ENCODE measurements at places on chromosomes 12 and 14.

- no peak for DNase-seq
These were observed 277.4 kb downstream of the PDZRN4 start for GRCh38 chr12:41465526-41465925.

- no peak for DNase-seq
These were observed 82.0 kb upstream of the OTOGL start for GRCh38 chr12:80017261-80017870.

GRCh38 chr12:79058342-79058741 is 193.8 kb downstream of the SYT1 start:
- DNase-seq: no peak

DNA sequence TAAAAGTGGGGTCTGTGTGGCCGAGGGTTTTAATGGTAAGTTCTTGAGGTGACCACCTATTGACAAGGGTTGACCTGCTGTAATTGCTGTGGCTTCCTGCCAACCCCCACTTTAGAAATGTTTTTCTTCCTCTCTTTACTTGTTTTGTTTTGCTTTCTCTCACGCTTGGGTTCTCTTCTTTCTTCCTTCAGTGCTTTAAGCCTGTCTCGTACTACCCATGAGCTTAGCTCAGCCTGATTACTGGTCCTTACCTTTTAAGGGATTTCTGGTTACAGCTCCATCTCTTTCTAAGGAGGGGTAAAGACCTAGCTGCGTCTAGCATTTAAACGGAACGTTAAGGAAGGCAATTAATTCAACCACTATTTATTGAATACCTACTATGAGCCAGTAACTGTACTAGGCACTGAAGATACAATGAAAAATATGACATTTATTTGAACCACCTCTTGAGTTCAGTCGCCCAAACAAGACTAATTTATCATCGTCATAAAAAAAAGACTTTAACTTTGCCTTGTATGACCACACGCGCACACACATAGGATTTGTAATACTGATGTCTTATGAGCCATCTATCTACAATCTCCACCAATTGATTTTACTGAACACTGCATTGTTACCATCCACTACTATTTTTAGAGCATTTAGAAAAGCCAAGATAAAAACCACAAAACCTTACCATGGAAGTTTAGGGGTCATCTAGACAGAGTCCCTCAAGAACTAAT is 888 bp upstream of the PPP1R12A start:
- no peak for DNase-seq

GRCh38 chr14:105878125-105878524 is 351.7 kb downstream of the TMEM121 start:
- DNase-seq: no peak

DNA sequence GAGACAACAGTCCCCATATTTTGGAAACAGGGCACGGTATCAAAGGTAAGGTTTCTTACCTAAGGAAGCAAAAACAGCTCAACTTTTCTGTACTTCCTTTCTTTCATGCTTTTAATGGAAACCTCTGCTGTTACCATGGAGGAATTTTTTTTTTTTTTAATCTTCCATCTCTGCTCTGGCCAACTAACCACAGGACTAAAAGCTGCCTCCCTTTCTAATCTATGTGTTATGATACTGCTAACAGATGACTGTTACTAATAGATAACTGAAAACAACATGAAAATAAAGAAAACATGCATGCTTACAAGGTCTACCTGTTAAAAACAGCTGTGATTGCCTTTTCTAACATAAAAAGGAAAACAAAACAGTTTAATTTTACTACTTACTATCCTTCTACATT is 168.4 kb downstream of the SOX5 start:
- DNase-seq: no peak

GRCh38 chr14:28765831-28766468 is 637 bp upstream of the FOXG1 start:
- no peak for DNase-seq

DNA sequence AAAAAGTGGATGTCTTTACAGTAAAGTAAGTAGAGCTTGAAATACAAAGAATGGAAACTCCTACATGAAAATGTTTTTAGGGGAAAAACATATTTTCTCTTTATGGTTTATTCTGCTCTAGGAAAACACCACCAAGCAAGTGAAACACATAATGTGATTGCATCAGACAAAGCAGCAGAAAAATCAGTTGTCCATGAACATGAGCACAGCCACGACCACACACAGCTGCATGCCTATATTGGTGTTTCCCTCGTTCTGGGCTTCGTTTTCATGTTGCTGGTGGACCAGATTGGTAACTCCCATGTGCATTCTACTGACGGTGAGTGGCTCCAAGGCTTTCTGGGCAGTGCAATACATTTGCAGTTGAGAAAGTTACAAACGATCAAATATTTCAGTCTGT is 42.6 kb upstream of the PLEKHD1 start:
- DNase-seq: no peak

DNA sequence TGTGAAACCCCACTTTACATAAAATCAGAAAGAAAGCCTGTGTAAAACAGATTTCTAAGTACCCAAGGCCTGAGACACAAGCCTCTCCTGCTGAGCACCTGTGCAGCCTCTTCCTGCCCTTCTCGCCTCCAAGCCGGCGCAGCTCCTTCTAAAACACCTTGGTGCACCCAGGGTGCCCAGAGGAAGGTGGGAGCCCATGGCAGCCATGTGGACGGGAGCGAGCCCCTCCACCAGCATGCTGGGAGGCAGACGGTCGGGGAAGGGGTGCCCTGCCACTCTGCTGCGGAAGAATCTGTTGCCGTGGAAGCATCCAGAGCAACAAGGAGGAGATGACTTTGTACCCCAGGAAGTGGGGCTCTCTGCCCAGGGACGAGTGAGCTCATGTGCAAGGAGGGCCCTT is 103.1 kb upstream of the C14orf180 start:
- no peak for DNase-seq

GRCh38 chr12:131364903-131365820 is 345.7 kb upstream of the SFSWAP start:
- DNase-seq: no peak

- DNase-seq: no peak
These were observed 224.3 kb upstream of the DCN start for GRCh38 chr12:91406920-91407341.

GRCh38 chr14:93548102-93548843 is 117.5 kb downstream of the UNC79 start:
- no peak for DNase-seq

All from NCI-H2227 treated with DMSO at 0.1 percent for 48 hours (cell line).